ENCODE measurements at places on chromosomes 4 and X.

DNA sequence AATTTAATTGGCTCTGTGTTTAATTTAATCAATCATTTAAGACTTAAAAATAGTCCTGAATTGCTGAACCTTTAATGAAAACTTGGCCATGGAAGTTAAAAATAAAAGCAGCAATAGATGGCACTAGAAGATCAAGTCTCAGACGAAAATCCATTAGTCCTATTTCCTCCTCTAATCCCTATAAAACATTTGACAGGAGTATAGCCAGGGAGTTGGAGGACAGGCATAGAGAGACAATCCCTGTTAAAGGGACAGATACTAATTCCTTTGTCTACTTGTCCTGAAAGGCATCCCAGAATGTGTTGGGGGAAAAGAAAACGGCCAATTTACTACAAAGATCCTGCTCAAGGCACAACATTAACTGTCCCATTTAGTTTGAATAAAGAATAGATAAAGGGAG lies 276.3 kb upstream of the TACR3 start:
- DNase-seq, result no peak

DNA sequence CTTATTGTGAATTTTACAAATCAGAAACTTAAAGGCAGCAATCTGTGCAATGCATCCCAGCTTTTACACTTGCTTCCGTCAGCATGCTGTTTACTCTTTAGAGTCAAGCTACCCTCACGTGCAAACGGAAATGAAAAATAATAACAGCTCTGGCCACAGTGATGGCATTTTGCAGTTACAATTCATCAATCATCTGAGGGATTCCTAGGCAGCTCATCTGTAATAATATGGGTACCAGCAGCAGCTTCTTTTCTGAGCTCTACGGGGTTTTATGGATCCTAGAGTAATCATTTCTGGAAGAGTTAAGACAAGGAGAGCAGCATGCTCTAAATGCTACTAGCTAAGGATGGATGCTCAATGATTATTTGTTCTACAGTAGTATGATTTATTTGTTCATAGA lies 313.6 kb downstream of the AFF2 start:
- no peak for DNase-seq

DNA sequence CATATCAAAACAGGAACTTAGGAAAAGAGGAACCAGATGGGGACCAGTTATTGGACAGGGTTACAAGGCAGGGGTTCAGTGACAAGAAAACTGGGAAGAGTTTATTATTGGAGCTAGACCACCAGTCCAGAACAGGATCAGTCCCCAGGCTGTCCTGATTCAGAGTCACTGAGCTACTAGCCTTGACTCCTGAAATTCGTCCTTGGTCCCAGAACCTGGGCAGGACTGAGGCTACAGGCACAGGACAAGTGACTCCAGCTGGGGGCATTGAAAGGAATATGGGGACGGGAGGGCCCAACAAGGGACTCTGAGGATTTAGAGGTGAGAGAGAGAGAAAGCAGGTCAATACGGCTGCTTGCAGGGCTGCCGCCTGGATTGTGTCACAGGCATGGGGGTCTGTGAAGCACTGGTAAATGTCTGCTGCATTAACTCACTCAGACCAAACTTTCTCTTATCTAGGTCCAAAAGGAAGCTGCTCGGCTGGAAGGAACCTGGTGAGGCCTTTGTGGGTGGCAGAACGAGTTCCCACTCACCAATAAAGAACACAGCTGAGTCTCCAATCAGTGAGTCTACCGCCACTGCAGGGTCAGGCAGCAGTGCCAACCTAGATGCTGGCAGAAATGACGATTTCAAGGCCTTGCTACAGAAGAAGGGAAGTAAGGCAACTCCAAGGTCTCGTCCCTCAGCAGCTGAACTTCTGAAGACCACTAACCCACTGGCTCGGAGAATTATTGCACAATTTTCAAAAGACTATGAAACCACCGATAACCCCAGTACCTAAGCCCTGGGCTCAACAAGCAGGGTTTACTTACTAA lies 11.3 kb upstream of the RTL5 start:
- DNase-seq, result no peak

DNA sequence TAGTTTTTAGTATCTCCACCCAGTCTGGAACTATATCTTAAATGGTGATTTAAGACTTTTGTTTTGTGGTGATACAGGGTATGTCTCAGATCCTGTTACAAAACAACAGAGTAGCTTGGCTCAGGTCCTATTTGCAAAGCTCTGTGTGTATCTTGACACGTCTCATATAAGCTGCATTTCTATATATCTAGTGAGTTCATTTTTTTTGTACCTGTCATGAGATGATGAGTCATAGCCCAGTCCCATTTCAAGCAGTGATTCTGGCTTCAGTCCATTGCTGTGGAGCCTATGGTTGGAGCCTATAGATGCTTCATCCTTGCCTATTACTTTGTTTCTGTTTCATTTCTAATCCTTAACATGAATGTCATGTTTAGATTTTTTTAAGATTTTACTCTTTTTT lies 23.0 kb downstream of the GRXCR1 start:
- no peak for DNase-seq

GRCh38 chrX:12843061-12843667 lies 23.7 kb upstream of the TLR7 start:
- DNase-seq, result no peak

- DNase-seq, result no peak
Measured at GRCh38 chrX:117274965-117275364, 812.2 kb upstream of the CT83 start.

DNA sequence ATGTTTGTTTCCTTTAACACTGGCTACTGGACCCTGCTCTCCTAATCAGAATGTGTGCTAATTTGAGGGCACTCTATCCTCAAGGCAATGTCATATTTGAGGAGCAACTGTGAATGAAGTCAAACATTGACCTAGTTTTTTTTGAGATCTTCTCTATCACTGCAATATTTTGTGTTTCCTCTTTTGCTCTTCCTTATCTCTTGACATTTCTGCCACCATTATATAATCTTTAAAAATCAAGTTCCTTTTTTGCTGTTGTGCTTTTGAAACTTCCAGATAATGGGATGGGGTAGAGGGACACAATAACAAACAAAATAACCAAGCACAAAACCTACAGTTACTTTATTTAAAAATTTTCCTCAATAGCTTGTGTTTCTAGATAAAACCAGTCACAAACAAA lies 7.4 kb upstream of the WDFY3 start:
- no peak for DNase-seq

GRCh38 chr4:95889662-95890061 lies 49.8 kb downstream of the PDHA2 start:
- no peak for DNase-seq

- no peak for DNase-seq
Measured at GRCh38 chrX:77162777-77163176, 284.4 kb upstream of the FGF16 start.

- no peak for DNase-seq
Measured at GRCh38 chr4:137800861-137801260, 268.6 kb upstream of the PCDH18 start.

GRCh38 chrX:47514533-47515235 lies 31.7 kb upstream of the ZNF41 start:
- no peak for DNase-seq

GRCh38 chr4:20662851-20663250 lies 37.4 kb upstream of the PACRGL start:
- DNase-seq, result no peak

- no peak for DNase-seq
Measured at GRCh38 chr4:53959343-53960120, 104.9 kb downstream of the CHIC2 start.

- no peak for DNase-seq
Measured at GRCh38 chrX:790041-790506, 159.5 kb downstream of the SHOX start.

- DNase-seq, result peak; percentile 78
Measured at GRCh38 chr4:10106421-10107039, 10.1 kb downstream of the WDR1 start.

GRCh38 chr4:36079666-36080065 lies 164.6 kb downstream of the ARAP2 start:
- DNase-seq, result no peak

DNA sequence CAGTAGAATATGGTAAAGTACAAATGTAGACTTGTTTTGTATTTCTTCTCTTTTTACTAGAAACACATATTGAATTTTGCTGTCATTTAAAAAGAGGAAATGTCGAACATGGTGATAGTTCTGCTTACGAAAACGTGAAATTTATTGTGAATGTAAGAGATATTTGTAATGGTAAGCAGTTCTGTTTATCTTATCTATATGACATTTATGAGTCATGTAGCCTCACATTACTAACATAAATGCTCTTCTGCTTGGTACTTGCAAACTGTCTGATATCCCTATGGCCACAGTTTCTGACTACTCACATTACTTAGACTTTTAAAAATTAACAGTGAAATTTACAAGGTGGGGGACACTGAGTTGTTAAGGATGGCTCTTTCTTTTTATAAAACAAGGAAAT lies 57.9 kb downstream of the PASD1 start:
- no peak for DNase-seq

- no peak for DNase-seq
Measured at GRCh38 chr4:25163196-25163595, 2.9 kb upstream of the SEPSECS start.

DNA sequence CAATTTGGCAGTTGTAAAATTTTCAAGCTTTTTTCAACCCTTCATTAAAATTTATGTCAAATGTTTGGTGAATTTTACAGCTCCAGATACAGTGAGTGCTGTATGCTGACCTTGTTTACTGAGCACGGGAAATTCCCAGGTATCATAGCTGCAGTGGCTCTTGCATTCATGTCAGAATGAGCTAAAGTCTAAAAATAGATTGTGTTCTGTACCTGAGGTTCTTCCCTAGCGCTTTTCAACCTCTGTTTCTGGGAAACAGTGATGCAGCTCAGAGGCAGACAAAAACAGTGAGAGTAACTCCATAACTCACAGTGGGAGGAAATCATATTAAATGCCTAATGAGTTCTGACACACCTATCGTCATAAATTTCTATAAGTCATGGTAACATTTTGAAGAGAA lies 393.8 kb upstream of the GNPDA2 start:
- DNase-seq, result no peak

DNA sequence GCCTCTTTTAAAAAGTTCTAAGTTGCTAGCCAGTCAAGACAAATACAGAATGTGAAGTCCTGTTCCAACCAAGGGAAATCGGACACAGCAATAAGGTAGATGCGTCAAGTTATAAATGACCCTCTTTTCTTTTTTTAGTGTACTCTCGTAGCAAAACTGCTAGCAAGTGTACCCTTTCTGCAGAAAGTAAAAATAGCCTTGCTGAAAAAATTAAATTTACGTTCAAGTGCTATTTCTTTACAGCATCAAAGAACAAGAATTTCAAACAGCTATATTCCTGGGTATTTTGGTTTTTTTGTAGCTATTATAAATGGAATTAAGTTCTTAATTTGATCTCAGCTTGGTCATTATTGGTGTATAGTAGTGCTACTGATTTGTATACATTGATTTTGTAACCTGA lies 119.2 kb downstream of the NAA11 start:
- DNase-seq, result no peak

- DNase-seq, result no peak
Measured at GRCh38 chr4:165425629-165426028, 46.8 kb downstream of the CPE start.

DNA sequence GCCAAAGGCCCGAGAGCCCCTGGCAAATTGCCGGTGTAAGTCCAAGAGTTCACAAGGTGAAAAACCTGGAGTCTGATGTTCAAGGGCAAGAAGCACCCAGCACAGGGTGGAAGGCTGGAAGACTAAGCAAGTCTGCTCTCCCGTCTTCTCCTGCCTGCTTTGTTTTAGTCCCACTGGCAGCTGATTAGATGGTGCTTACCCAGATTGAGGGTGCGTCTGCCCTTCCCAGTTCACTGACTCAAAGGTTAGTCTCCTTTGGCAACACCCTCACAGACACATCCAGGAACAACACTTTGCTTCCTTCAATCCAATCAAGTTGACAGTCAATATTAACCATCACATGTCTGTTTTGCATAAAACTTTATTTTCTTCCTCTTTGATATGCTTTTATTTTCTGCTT lies 157.4 kb downstream of the HS3ST1 start:
- DNase-seq, result no peak

DNA sequence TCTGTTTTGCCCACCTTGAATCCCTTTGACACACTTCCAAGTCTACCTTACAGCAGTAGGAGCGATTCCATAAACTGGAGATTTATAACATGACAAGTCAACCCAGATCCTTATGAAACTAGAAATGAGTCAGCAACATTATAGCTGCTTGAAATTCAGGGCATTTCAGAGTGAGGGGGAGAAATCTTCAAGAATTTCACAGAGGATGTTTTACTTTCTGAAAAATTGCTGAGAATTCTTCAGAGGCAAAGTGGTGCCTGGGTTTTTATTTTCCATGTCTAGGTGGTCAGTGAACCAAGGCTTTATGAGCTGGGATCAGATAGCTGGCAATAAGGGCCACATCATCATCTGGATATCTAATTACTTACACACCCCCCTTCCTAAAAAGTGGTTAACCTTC lies 119.8 kb downstream of the PPARGC1A start:
- no peak for DNase-seq

GRCh38 chr4:99323756-99324155 lies 2.6 kb upstream of the ADH1B start:
- no peak for DNase-seq

DNA sequence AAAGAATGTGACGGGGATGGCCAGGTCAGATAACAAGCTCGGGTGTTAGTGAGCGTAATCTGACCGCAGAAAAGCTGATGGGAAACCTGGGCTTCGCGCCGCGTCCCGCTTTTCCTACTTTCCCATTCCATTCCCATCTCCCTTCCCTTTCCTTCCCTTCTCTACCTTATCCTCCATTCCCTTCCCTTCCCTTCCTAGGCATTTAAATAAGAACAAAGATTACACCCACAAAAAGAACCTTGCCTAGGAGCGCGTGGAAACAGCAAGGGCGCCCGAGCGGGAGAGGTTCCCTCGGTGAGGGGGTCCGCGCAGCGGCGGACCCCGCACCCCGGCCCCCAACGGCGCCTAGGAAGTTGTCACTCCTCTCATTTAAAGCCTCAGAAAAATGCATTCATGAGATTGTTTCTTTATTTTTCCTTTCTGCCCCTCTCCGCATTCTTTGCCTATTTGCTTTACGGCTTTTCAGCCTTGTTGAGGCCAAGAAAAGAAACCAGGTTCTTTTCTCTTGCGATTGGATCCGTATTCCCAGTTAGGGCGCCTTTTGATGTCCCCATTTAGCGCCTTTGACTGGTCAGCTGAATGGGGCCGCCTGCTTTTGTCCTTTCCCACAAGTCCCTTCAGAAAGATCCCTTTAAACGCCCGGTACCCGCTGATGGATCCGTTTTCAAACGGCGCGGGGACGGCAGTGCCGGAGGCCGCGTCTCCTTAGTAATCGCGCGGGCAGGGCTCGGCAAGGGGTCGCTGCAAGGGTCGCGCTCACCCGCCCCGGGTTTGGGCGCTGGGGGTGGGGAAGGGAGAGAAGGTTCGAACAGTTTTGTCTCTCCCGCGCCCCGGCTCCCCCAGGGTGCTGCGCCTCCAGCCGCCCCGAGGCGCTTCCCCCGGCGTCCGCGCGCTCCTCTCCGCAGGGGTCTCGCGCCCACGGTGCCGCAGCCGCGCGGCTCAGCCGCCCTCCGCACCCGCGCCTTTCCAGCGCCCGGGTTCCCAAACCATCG lies 54.1 kb upstream of the TMEM33 start:
- no peak for DNase-seq

- DNase-seq, result no peak
Measured at GRCh38 chrX:31227250-31227649, 155.4 kb upstream of the FTHL17 start.
